ENCODE measurements at places on chromosomes 5 and 9.
A peak's percentile ranks its signal among the peaks of the same experiment; 100 is the strongest.

DNA sequence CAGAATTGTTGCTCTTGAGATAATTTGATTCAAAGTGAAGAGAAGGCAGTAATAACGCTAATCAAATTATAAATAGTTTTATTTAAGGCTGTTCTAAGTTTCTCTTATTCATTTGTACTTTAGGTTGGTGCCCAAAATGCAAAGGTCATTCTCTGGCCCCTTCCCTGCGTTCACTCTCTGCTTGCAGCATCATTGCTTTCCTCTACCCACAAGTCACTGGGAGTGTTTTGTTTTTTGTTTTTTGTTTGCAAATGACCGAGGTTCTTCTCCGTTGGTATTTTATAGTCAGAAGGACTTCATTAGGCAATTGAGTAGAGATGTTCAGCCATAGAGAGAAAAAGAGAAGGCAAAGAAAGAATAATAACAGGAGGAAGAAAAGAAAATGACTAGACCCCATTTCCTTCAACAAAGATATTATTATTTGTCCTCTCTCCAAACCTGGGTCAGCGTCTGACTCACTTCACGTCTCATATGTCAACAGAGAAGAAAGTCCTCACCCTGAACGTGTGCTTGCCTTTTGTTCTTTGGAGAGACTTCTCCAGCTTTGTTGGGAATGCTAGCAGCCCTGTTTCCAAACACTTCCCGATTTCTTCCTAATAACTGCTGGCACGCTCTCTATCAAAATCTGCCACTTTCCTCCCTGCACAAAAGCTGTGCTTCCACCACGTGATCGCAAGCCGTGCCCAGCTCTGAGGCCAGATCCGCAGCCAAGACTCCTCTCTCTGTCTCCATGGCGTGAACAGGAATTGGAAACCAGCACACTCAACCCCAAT is 119.8 kb downstream of the EBF1 start:
- DNase-seq = no peak

DNA sequence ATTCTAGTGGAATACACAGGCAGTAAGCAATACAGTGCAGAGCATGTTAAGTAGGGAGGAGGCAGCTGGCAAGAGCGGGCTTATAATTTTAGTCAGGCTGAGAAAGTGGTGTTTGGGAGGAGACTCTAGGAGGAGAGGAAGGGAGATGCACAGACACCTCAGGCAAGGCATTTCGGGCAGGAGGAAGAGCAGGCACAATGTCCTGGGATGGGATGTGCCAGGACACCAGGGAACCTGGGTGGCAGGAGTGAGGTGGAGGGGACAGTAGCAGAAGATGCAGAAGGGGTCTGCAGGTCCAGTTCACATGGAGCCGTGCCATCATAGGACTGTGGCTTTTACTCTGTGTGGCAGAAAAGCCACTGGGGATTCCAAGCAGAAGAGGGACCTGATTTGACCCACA is 143.7 kb upstream of the FSTL4 start:
- DNase-seq = no peak

GRCh38 chr5:17730421-17730820 is 96.2 kb downstream of the TAF11L14 start:
- DNase-seq = no peak

GRCh38 chr5:40556811-40557210 is 122.9 kb upstream of the PTGER4 start:
- no peak for DNase-seq

- DNase-seq = no peak
Observed at GRCh38 chr5:35171078-35171477, 59.2 kb downstream of the PRLR start.

DNA sequence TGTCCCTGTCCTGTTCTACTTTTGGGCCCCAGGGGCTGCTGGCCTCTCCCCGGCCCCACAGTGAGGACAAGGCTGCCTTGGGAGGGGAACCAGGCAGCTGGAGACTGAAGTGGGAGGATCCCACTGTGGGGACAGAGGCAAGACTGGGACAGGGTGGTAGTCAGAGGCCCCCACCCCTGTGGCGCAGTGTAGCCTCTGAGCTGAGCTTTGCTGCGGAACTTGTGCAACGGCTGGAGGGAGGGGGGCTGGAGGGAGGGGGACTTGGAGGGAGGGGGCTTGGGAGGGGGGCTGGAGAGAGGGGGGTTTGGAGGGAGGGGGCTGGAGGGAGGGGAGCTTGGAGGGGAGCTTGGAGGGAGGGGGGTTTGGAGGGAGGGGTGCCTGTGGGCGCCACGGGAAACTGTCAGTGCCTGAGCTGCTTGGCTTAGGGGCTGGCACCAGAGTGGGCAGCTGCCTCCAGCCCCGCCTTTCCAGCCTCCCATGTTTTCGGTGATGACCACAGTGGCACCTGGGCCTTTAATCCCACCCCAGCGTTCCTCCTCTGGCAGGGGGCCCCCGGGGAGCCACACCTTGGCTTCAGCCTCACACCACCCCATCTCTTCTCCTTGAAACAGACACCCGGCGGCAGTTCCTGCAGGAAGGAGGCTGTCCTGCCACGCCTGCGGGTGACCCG is 2.3 kb upstream of the FUT7 start:
- DNase-seq = peak; percentile 90

DNA sequence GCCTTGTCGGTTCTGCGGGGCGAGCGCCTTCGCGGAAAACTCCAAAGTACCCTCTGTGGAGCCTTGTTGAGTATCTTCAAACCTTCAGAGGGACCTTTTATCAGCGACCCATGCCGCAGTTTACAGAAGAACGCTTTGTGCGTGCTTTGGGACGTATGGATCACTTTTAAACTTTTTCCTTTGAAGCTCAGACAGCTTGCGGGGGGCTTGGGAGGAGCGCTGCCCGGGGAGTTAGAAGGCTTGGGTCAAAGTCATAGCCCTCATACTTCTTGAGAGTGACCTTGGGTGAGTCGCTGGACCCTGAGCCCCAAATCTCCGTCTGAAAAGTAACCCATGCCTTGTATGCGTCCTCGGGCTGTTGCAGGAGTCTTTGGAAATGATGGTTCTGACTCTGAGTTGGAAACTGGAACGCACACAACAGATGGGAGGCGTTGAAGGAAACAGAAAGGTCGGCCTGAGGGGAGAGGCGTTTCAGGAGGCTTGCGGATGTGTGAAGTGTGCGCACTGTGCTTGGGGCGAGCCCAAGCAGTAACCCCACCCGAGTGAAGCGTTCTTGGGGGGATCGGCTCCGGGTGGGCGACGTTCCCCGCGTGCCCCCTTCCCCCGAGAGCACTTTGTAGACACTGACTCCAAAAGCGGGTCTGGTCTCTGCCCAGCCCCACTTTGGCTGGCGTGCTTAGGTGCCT is 661 bp upstream of the SLC25A51 start:
- DNase-seq = no peak

DNA sequence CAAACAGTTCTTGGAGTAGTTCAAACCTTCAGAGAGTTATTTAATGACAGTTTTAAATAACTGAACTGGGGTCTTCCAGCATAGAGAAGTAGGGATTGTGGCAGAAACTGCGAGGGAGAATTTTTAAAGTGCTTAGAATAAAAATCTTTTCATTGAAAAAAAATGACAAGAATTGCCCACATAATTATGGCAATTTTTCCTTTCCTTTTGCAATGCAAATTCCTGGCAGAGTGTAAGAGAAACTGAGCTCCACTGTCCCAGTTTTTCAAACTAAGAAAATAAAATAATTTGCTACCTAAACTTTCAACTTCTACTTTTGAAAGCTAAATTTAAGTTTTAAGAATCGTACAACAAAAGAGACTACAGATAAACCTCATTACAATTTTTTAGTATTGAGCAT is 2.3 kb upstream of the PTGER4 start:
- no peak for DNase-seq

DNA sequence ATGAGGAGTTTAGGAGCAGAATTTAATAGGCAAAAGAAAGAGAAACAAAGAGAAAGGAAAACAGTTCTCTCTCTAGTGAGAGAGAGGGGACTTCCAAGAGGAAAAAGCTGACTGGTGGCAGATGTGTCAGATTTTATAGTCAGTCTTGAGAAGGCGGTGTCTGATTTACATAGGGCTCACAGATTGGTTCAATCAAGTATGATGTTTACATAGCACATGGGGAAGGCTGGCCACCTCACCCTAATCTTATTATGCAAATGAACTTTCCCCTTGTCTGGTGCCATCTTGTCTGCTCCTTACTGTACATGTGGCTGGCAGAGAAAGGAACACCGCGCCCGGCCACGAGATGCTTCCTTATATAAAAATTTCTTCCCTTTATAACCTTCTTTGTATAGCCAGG is 24.7 kb downstream of the UNC13B start:
- DNase-seq = no peak

DNA sequence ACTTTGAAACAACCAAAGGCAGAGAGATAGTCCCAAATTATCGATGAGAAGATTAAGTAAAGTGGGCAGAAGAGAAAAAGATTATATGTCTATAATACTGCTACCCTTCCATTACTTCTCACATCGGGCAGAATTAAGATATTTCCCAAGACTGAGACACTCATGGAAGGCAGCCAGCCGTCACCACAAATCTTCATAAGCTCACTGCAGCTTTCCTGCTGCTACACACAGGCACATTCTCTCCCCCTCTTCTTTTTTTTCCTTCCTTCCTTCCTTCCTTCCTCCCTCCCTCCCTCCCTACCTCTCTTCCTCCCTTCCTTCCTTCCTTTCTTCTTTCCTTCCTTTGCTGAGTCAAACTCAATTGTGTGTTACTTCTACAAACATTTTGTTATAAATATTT is 58.7 kb upstream of the SPATA31C2 start:
- no peak for DNase-seq

GRCh38 chr5:77418162-77418561 is 74.0 kb downstream of the WDR41 start:
- DNase-seq = no peak

DNA sequence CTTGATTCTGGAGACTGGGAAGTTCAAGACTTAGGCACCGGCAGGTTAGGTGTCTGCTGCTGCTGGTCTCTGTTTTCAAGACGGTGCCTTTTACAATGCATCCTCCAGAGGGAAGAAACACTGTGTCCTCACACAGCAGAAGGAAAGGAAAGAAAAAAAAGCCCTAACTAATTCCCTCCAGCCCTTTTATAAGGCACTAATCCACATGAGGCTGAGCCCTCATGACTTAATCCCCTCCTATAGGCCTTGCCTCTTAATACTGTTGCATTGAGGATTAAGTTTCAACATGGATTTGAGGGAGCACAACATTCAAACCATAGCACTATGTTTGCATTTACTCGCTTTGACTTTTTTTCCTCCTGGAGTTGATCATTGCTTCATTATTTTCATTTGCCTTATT is 585.9 kb downstream of the TLR4 start:
- no peak for DNase-seq

DNA sequence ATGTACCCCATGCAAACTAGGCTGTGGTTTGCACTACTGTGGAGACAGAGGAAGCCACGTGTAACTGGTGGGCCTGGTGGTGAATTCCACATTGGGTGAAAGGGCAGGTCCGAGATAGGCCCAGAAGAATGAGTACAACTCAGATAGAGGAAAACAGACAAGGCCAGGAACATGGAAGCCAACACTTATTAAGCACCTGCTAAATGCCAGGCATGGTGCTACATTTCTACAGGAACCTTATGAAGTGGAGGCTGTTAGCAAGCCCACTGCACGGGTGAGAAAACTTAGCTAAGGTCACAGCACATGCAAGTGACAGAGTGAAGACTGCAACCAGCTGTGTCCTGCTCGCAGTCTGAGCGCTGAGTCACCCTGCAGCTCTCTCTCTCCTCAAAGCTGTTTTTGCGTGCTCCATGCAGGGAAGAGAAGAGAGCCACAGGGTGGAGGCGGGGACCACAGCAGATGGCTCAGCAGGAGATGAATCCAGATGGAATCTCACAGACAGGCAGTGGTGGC is 65.5 kb upstream of the SPTLC1 start:
- peak; percentile 71 for DNase-seq

DNA sequence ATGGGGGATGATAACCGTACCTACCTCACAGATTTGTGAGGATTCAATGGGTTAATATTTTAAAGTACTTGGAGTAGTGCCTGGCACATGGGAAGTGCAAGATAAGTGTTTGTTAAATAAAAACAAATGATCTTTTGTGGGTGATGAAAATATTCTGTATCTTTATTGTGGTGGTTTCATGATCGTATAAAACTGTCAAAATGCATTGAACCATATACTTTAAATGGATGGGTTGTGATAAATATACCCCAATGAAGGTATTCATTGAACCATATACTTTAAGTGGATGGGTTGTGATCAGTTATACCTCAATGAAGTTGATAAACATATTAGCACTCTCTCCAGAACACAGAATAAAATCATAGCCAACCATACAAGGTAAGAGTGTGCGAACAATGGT is 234.5 kb downstream of the CRB2 start:
- no peak for DNase-seq

DNA sequence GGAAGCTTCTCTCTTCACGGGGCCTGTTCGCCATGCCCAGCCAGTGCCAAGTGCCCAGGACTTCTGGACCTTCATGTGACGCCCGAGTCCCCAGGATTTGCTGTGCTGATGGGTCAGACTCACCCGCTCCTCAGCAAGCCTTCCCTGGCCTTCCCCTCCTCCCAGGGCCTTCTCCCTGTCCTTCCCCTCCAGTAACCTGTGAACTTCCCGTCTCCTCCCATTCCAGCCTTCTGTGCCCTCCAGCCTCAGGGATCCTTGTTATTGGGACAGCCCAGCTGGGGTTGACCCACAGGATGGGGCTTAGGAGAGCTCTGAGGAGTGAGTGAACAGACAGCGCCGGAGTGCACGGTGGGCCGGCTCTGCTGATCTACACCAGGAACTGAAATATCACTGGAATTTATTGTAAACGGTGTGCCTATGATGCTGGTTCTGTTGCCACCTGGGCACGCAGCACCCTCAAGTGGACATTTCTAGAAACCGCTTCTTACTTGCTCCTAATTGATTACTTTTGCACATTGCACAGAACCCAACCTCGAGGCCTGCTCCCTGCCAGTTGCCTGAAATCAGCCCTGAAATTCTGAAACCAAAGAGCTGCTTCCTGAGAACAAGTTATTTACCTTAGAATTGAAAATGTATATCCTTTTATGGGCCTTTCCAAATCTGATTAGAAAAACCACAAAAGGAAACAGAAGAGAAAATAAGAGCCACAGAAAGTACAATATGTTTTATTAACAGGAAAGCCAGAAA is 1.5 kb downstream of the SPAAR start:
- peak; percentile 39 for DNase-seq

GRCh38 chr9:34171753-34172535 is 6.9 kb upstream of the UBAP1 start:
- DNase-seq = peak; percentile 90

DNA sequence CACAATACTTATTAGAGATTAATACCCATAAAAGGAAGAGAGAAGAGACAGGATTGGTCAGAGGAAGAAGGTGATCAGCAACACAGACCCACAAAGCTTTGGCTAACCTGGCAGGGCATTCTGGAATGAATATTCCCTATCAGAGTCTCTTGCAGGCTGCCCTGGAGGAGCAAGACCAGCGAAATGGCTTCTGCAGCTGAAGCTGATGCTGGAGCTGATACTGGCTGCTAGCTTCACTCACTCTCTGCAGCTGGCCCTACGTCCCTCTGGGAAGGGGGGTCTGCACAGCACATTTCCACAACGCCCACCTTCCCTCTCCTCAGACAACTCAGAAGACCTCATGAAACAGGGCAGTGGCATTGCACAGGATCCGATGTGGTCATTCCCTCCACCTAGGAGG is 169.9 kb upstream of the EFNA5 start:
- DNase-seq = no peak

DNA sequence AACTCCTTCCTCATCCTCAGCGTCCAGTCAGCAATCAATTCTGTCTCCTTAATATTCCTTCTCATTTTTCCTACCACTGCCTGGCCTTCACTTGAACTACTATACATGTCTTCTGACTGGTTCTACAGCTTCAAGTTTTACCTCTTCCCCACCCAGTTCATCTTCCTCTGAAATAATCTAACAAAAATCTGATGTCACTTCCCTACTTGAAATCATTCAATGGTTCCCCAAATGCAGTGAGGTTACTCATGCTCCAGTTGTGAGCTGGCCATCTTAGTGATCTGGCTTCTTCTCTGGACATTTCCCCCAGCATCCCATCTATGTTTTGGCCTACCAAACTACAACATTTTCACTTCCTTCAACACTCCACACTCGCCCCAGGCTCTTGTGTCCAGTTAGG is 14.9 kb upstream of the TMEM267 start:
- DNase-seq = no peak

All from NB4 (cell line).